ENCODE measurements at places on chromosomes 5 and 9.
A peak's percentile ranks its signal among the peaks of the same experiment; 100 is the strongest.

- no peak for DNase-seq
These were observed 491.0 kb upstream of the CLINT1 start for GRCh38 chr5:158349987-158350386.

GRCh38 chr5:154234551-154234950, 44.0 kb downstream of the GALNT10 start:
- no peak for DNase-seq

GRCh38 chr5:36662291-36662851, 56.0 kb downstream of the SLC1A3 start:
- no peak for DNase-seq

DNA sequence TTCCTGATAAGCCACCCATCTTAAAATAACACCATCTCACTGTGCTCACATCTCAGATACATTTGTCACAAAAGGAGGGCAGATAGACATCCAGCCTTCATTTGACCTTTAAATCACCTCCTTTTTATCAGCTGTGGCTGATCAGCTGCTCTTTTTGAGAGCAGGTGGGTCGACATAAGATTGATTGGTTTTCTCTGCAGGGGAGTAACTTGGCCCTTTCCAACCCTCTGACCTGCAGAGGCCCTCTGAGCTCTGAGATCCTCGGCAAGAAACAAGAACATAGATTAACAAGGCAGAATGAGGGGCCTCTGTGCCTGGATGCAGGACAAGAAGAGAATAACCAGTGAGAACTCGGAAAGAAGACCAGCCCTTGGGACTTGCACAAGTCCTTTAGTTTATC, 33.5 kb upstream of the GLRA1 start:
- no peak for DNase-seq

GRCh38 chr9:88746743-88747398, 211.9 kb downstream of the NXNL2 start:
- no peak for DNase-seq

DNA sequence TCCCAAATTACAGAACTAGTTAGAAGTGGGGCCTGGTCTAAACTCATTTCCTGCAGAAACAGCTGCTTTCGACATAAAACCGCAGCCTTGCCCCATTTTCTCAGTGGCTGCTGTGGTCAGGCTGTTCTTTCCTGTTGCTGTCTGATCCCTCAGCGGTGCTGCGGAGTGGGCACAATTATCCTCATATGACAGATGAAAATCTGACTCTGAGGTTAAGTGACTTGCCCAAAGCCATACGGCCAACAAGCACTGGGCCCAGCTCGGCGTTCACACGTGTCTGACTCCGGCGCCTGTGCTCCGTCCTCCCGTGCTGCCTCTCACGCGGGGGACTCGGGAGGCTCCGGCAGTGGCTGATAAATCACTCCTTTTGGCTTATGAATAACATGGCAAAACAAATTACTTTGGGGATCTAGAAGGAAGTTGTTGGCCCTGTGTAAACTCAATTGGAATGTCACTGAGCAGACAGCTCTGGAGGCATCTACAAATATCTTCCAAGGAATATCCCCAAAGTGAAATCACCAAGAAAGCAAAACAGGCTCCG, 142.6 kb upstream of the LMX1B start:
- DNase-seq, result peak; percentile 83

DNA sequence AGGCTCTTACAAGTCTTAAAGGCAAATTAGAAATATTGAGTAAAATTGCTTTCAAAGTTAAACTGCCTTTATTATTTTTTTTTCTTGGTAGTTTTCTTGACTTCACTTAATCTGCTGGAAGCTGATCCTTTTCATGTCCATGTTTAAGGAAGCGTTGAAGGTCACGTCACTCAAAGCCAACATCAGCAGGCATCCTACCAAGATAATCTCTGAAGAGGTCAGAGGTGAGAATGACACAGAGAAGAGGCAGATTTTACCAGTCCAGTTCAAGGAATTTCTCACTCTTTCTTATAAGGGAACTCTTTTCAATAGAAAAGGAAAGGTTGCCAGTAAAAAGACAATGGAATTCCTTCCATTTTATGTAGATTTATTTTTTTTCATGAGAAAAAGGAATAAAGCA, 259.8 kb downstream of the ANXA1 start:
- no peak for DNase-seq

- no peak for DNase-seq
These were observed 156.2 kb upstream of the SLC44A1 start for GRCh38 chr9:105087910-105088898.

GRCh38 chr5:59184769-59185168, 601.9 kb downstream of the RAB3C start:
- no peak for DNase-seq

- no peak for DNase-seq
These were observed 3.8 kb downstream of the SPRY4 start for GRCh38 chr5:142320851-142321560.

DNA sequence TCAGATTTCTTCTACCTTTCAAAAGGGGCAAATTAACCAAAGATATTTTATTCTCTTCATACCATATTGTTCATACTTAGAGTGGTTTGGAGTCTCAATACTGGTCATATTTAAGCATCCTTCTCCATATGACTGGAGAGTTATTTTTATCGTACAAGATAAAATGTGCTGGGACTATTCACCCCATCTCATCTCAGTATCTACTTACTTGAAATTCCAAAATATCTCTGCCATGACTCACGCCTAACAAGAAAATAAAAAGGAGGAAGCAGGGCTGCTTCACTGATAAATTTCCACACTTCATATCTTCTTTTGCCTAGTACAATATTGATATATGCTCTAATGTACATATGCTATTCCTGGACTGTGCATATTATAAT, 277.9 kb upstream of the CDH9 start:
- no peak for DNase-seq

GRCh38 chr5:127909066-127909465, 174.5 kb upstream of the SLC12A2 start:
- DNase-seq, result no peak

GRCh38 chr9:20591223-20591622, 31.1 kb downstream of the MLLT3 start:
- no peak for DNase-seq

DNA sequence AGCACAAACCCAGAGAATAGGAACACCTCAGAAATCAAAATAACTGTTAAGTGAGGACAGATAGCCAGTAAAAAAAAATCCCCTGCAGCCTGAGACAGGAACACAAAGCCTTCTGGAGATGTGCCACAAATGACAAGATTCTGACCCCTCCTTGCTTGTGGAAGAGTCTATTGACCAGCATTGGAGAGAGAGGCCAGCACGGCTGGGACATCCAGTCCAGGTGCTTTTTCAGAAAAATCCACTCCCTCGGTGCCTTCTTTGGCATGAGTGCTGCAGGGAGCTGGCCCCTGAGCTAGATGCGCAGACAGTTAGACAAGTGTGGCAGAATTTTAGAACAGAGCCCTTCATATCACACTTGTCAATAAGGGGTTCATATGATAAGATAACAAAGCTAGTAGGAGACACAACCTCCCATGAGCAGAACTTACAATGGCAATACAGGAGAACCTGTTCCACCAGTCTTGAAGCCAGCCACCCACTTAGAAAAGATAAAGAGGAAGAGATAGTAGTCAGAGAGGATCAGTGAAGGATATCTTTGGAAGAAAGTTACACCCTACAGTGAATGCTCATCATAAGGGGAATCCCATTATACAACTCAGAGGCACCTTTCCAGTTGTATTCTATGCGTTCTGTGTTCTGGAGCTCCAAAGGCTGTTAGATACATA, 298.4 kb downstream of the TLE1 start:
- no peak for DNase-seq

DNA sequence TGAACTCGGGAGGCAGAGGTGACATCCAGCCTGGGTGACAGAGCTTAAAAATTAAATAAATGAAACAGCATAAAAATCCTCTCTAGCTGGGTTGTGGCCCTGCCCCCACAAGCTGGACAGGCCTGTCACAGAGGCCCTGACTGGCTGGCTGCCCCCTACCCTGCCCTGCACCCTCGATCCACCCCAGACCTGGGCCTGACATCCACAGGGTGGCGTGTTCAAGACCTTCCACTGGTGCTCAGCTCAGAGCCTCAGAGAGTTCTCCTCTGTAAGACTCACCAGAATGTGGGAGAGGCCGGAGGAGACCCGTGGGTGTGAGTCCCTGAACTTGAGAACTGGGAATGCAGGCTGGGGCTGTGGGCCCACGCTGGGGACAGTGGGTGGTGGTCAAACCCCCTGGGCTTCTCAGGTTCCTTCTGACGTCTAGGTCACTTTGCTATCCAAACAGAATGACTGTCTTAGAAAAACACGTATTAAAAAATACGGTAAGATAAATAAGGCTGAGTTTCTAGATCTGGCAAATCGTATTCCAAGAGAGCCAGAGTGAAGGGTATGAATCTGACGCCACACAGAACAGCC, 9.7 kb upstream of the WDR38 start:
- no peak for DNase-seq

DNA sequence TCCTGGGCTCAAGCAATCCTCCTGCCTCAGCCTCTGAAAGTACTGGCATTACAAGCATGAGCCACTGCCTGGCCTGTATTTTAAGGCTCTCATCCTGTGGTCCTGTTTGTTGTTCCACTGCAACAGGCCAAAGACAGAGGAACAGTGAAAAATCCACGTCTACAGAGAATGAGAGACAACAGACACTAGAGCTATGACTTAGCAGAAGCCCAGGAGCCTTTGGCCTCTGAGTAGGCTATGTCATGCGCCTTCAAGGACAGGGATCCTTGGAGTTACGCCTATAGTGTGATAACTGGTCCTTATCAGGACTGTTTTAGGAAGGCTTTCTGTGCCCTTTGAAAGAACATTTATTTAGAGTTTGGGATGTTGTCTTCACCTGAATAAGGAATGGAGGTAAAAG, 10.5 kb downstream of the POC5 start:
- no peak for DNase-seq

- DNase-seq, result peak; percentile 2
These were observed 219.7 kb upstream of the CD180 start for GRCh38 chr5:67416133-67416937.

GRCh38 chr5:122156724-122157325, 27.5 kb downstream of the ZNF474 start:
- DNase-seq, result no peak

DNA sequence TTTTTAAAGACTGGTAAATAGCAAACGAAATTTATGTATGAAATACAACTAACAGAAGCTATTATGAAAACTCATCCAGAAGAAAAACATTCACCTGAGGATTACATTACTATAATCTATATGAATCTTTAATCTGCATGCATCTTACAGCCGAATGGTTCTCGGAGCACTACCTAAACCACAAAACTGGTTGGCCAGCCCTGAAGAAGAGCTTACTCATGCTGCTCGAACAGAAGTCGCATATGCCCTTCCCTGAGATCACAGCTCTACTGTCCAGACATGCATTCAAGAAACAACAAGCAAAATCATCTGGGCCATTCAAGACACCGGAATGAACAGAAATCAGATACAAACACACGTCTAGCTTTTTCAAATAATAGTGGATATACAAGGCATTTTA, 931.0 kb upstream of the DMAC1 start:
- DNase-seq, result no peak

DNA sequence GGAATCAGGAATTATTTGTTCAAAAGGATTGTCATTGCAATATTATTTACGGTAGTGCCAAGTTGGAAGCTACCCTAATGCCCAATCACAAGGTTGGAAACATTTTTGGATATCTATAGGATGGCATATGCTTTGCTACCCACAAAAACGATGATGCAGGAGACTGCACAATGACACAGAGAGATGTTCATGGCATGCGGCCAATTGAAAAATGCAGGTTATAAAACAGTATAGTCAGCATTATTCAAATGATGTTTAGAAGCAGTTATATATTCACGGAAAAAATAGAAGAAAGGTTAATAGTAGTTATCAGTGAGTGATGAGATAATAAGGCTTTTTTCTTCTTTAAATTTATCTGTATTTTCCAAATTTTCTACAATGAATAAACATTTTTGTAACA, 5.9 kb upstream of the ACSL6 start:
- no peak for DNase-seq

DNA sequence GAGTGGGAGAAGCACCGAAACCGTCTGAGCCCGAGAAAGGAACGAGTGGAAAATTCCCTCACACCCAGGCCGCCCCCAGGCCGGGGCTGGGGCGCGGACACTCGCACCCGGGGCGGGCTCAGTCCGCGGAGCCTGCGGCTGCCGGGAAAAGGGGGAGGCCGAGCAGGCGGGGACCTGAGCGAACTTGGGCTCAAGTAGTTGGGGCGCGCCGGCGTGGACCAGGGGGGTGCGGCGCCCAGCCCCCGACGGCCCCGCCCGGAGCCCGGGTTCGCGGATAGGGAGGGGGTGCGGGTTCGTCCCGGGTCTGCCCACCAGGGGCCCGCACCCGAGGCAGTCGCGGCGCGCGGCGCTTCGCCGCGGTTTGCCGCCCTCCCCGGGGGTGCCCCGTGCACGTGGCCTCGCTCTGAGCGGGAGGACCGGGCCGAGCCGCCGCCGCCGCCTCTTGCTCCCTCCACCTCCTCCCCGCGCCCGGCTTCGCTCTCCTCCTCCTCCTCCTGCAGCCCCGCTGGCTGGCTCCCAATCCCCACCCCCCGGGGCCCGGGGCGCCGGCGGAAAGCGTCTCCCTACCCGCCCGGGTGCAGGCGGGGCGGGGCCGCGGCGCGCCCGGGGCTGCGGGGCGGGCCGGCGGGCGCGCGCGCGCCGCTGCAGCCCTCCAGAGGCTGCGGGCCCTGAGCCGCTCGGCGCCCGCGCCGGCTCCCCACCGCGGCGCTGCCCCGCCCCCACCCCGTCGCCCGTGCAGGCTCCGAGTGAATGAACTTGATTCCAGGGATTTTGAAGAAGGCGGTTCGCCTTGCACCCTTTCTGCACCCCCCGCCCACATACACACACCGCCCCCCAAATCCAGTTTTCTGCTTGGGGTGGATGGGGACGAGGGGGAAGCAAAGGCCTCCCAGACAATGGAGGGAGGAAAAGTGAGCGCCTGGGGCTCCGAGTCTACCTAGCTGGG, 1.3 kb upstream of the NFIB start:
- DNase-seq, result no peak

DNA sequence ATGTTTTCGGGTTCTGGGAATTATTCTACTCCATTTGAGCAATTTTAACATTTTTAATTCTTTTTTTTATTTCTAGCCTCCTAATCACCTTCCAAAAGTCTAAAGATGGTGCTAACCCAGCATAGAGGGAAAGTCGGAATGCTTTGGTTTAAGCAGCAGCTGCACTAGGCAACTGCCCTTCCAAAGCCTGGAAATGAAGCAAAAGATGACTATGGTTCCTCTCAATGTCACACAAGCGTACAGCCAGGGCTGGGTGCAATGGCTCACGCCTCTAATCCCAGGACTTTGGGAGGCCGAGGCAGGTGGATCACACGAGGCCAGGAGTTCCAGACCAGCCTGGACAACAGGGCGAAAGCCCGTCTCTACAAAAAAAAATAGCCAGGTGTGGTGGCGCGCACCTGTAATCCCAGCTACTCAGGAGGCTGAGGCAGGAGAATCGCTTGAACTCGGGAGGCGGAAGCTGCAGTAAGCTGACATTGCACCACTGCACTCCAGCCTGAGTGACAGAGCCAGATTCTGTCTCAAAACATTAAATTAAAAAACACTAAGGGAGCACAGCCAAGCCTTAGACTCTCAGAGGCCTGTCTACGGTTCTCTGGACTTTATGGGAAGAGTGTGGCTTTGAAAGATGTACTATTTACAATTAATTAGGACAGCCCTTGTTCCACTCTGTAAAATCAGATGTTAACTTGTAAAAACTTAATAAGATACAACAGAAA, 33.1 kb downstream of the ADAM19 start:
- DNase-seq, result no peak

Data from CD4-positive, alpha-beta T cell treated with Interleukin-6 at 100 ng/mL for 8 hours (primary cell).